ENCODE measurements at places on chromosomes 2 and 18.

GRCh38 chr2:69166812-69167468 is 154.0 kb downstream of the ANTXR1 start:
- no peak for DNase-seq

- no peak for DNase-seq
Observed at GRCh38 chr18:58367425-58368140, 261.3 kb downstream of the ALPK2 start.

- DNase-seq, result no peak
Observed at GRCh38 chr2:146305164-146305563, 1539.7 kb upstream of the ACVR2A start.

- DNase-seq, result no peak
Observed at GRCh38 chr2:143205106-143205764, 76.0 kb downstream of the ARHGAP15 start.

Measured in ELF-1 (cell line).